Mucosa of gallbladder (tissue), 1 donor: ENCODE measurements at places on chromosomes 16 and 17. TPM values are rescaled to one million over a fixed set of nuclear protein-coding genes. Genes with fewer than 3 reads are reported as not detected.

- DNase-seq = no peak
Observed at GRCh38 chr17:2239882-2240430, 63.6 kb downstream of the SMG6 start.

- DNase-seq = no peak
Observed at GRCh38 chr16:62445909-62446308, 409.7 kb upstream of the CDH8 start.

GRCh38 chr17:47649972-47650524, 329 bp downstream of the KPNB1 start:
- DNase-seq = no peak

The RPRML gene
- not detected for total RNA-seq

The KRT31 gene
- not detected for total RNA-seq
